ENCODE measurements at places on chromosomes 16 and 17.
A peak's percentile ranks its signal among the peaks of the same experiment; 100 is the strongest.

GRCh38 chr17:45394091-45394490 lies 38.6 kb downstream of the ARHGAP27 start:
- DNase-seq = no peak

DNA sequence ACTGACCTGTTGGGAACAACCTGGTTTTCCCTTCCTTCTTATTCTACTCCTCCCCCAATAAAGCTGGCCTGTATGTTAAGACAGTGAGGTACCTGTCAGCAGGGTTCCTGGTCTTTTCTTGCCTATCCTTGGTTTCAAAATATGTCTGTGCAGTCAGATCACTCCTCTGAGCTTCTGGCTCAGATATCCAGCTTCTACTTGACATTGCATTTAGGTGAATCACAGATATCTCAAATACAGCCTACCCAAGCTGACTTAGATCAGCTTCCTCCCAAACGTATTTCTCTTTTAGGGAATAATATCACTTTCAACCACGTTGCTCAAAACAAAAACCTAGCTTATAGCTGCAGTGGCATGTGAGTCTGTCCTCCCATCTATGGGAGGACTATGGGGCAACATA lies 48.7 kb downstream of the TEX14 start:
- DNase-seq = peak; percentile 19

DNA sequence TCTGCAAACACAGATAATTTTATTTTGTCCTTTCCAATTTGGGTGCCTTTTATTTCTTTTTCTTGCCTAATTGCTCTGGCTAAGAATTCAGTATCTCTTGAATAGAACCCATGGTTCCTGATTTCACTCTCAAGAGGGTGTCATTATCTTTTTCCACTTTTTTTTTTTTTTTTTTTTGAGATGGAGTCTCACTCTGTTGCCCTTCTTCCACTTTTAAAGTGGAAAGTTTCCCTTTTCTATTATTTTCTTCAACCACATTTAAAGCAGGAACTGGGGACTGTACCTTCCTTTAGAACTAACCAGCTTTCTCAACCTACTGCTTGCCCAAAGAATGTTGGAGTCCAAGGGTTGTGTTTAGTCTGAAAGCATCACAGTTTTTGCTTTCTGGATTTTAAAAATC lies 31.1 kb downstream of the SLFN11 start:
- no peak for DNase-seq

- no peak for DNase-seq
Measured at GRCh38 chr16:58535100-58535499, 19.8 kb downstream of the SETD6 start.

- no peak for DNase-seq
Measured at GRCh38 chr16:3389663-3390338, 11.0 kb downstream of the ZSCAN32 start.

DNA sequence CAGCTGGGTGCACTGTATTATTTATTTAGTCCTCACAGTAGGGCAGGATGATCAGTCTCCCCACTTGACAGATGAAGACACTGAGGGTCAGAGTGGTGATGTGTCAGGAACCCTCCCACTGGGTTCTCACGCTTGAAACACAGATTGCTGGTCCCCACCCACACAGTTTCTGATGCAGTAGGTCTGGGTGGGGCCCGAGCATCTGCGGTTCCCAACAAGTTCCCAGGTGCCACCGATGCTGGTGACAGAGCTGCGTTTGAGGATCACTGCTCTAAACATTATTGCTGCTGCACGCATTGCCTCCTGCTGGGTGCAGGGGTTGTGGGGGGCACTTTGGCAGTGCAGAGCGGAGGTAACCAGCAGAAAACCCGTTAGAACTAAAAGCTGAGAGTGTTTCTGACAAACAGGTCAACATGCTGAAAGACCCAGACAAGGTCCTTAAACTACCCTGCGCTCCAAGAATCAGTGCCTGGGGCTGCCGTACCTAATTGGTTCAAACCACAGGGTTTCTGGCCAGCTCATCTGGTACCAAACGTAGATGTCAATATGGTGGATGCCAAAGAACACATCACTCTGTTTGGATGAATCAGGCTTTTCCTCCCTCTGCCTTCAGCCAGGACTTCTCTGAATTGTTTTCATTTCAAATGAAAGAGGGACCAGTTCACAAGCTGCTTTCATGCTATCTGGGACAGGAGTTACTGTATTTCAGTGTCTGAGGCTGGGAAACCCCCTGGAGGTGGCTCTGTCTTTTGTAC lies 76.0 kb downstream of the ABCC1 start:
- DNase-seq = peak; percentile 93

DNA sequence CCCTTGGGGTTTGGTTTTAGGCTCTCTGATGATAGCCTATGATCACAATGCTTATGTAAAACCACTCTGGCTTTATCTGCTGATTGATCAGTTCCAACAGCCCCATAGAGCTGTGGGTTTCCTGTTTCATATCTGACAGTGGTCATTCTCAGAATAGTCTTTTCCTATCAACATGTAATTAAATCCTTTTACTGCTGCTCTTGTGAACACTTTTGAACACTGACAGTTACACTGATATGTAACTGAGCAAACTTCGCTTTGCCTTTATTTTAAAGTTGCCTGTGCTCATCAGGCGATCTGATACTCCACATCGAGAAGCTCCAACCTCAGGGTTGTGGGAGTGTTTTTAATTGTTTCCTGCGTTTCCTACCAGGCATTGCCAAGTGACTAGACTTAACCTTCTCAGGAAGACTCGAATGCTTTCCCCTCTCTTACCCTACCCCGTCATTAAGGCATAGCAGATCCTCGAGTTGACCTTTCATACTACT lies 17.3 kb upstream of the CLEC18B start:
- DNase-seq = no peak

DNA sequence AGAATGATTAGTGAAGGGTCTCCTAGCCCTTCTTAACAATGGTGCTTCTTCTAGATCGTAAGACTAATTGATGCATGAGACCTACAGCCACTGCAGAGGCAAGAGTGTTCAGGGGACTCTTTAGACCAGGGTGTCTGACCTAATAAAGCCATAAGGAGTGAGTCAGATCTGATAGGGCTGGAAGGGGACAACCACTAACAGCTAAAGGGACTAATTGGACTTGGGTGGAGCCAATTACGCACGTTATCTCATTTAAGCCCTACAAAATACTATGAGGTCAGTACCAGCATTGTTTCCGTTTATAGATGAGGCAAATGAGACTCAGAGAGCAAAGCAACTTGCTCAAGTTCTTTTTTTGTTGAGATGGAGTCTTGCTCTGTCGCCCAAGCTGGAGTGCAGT lies 14.5 kb upstream of the RNF222 start:
- DNase-seq = no peak

- no peak for DNase-seq
Measured at GRCh38 chr17:48542114-48542656, 2.7 kb downstream of the HOXB2 start.

GRCh38 chr16:3654249-3654991 lies at the start of gene DNASE1:
DNASE1 (plus strand) TSS chr16:3654691; CDS start chr16:3655374, 683 bp downstream.
- DNase-seq = peak; percentile 40

- no peak for DNase-seq
Measured at GRCh38 chr17:78441271-78441971, 63.0 kb downstream of the PGS1 start.

DNA sequence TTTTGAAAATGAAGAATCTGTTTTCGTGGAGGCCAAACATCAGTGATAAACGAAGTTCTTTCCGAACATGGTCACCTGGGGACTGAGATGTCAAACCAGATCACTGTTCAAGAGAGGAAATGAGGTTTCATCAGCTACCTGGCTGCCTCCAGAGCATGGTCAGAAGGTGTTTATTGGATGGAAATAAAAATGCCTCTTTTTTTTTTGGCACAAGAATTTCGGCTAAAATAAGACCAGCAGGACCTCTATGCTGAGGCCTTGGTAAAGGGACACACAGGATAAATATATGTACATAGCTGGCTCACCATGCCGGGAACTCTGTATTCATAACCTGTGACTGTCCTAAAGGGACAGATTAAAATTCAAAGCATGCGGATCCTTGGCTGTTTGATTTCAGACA lies 135.3 kb downstream of the UTP18 start:
- no peak for DNase-seq

All from fibroblast of gingiva (primary cell).